Ecto neural progenitor cell (in vitro differentiated cells): ENCODE measurements at places on chromosomes 3 and 15.
A peak's percentile ranks its signal among the peaks of the same experiment; 100 is the strongest.

DNA sequence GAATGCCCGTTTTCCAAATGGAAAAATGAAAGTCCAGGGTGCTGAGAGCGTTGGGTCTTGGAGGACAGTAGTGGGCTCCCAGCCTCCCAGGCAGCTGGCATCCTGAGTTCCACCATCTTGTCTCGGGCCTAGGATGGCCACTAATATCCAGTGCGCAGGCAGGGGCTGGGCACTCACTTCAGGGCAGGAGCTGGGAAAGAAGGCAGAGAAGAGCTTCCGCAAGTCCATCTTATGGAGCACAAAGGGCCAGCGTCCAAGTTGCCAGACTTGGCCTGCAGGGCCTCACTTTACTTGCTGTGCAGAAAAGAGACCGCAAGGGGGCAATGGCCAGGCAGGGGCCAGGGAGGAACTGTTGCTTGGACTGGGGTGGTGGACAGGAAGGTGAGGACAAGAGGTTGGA, 46.1 kb downstream of the IQSEC1 start:
- no peak for DNase-seq

DNA sequence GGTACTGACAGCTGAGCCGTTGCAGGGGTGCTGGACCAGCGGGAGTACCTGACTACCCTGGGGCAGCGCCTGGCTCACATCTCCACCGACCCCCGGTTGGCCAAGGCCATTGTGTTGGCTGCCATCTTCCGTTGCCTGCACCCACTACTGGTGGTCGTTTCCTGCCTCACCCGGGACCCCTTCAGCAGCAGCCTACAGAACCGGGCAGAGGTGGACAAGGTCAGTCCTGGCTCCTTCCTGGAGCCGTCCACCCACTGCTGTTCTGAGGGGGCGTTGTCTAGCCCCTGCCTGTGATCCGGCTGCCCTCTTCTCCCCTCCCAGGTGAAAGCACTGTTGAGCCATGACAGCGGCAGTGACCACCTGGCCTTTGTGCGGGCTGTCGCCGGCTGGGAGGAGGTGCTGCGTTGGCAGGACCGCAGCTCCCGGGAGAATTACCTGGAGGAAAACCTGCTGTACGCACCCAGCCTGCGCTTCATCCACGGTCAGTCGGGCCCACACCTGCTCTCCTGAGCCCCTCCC, 45.7 kb downstream of the DHX30 start:
- DNase-seq: no peak

DNA sequence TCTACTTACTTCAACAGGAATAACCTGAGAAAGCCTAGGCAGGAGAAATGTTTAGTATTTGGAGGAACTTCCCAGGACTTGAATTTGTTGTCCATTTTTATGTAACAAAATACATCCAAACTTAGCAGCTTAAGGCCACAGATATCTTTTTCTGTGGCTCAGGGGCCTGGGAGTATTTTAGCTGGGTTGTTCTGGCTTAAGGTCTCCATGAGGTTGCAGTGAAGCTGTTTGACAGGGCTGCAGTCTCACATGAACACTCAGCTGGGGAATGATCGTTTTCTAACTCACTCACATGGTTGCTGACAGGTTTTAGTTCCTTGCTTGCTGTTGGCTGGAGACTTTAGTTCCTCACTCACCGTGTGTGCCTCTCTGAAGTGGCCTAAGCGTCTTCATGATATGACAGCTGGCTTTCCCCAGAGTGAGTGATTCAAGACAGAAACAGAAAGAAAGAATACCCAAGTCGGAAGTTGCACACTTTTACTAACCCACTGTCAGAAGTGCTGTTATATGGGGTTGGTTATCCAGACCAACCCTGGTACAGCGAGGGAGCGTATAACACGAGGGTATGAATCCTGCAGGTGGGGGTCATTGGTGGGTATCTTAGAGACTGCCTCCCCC, 229.7 kb upstream of the TBL1XR1 start:
- DNase-seq: no peak

DNA sequence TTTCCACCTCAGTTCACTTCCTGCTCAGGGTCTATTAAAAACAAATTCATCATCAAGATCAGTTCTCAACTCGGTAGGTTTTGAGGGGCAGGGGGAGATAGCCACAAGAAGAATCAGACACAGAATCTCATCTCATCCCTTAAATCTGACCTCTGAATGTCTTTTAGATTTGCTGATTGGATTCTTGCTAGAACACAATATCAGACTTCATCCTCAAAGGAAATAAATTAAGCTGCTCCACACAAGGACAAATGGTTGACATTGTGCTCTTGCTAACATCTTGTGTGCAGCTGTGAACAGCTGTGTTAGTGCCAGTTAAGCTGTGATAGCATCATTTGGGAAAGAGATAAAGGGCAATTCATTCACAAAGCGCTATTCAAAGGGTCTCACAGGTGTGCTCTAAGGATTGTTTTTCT, 184.0 kb upstream of the ADAMTS9 start:
- no peak for DNase-seq

DNA sequence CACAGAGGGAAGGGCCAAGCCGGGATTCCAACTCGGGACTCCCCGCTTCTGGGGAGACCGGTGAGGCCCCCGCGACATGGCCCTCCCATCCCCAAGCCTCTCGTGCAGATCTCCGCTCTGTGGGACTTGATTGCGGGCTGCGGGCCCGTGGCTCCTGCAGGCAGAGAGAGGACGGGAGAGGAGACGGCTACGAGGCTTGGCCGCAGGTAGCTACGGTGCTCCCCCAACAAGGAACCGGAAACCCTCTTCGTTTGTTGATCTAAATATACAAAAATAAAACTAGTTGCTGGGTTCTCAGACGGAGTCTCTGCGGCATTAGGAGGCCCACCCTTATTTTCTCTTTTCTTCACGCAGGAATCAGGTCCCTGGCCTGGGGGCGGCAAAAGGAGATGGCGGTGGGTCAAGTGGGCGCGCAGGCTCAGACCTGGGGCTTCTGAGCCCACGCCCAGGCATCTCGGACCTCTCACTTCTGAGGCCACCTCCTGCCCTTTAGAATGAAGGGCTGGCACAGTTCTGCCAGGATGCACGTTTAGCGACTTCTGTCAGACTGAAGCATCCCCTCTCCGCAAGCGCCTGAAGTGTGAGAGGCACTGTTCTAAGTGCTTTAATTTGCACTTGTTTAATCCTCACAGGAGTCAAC, 10.9 kb downstream of the GNB5 start:
- DNase-seq: no peak

DNA sequence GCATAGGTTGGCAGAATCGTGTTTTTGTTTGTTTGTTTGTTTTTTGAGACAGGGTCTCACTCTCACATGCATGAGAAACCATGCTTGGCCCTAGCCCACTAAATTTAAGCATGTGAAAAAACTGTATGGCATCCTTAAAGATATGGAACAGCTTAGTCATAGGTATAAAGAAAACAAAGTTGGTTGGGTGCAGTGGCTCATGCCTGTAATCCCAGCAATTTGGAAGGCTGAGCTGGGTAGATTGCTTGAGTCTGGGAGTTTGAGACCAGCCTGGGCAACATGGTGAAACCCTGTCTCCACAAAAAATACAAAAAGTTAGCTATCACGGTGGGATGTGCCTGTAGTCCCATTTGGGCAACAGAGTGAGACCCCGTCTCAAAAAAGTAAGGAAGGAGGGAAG, 25.2 kb downstream of the EXD1 start:
- no peak for DNase-seq

DNA sequence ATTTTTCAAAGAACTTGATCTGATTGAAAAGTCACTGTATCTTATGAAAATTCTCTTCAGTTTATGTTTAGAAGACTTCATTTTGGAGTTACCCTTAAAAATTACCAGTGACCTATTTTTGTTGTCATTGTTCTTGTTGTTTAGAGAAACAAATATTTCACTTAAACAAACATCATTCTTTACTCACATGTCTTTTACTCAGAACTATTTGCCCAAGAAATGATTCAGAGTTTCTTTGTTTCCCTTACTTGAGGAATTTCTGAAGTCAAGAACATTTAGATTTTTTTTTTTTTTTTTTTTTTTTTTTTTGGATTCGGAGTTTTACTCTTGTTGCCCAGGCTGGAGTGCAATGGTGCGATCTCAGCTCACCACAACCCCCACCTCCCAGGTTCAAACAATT, 259.6 kb upstream of the UBE2E1 start:
- no peak for DNase-seq

- DNase-seq: no peak
Measured at GRCh38 chr15:26864664-26865191, 2.1 kb upstream of the GABRA5 start.

GRCh38 chr3:155664925-155665695, 79.8 kb downstream of the PLCH1 start:
- DNase-seq: no peak

- no peak for DNase-seq
Measured at GRCh38 chr3:16011376-16011775, 163.1 kb upstream of the GALNT15 start.

DNA sequence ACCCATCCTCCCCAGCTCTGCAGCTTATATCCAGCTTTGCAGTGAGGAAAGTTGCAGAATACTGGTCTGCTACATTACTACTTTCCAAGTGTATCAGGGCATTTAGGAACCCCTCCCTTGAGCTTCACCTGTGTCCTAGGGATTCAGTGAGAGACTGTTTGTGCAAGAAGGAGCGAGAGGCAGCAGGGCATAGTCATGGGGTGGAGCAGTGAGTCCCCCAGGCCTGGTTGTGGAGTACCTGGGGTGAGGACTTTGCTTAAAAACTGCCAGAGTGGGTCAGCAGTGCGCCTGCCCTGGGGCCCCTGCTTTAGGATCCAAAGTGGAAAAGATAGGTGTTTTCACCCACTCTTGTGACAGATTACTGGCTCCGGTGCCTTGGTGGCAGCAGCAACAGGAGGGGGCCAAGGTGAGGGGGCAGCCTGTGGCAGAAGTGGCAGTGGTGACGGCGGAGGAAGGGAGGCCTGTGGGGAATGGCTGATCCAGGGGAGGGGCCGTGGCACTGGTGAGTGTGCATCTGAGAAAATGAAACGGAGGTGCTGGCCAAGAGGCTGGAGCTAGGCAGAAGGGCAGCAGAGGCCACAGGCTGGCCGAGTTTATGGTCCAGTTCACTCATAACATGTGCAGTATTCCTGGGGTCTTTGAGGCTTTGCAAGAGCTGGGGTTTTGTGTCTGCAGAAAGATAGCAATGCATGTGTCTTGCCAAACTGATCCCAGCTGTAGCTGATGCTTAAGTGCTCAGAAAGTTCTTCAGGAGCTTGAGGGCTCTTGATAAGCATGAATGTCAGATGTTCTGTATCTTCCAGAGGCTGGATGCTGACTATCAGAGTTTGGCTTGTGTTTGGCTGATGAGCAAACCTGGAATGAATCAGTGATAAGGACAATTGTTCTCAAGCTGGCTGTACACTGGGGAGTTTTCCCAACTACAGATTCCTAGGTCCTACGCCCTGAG, 43.4 kb downstream of the GOLGA6A start:
- DNase-seq: no peak

GRCh38 chr15:90807786-90808086, 60.7 kb upstream of the FURIN start:
- no peak for DNase-seq

GRCh38 chr15:88894819-88895767, at the start of gene HAPLN3:
Gene HAPLN3, minus strand, starts transcription at chr15:88895544. Its CDS starts 8,246 bp downstream, at chr15:88887298.
- DNase-seq: peak; percentile 64

DNA sequence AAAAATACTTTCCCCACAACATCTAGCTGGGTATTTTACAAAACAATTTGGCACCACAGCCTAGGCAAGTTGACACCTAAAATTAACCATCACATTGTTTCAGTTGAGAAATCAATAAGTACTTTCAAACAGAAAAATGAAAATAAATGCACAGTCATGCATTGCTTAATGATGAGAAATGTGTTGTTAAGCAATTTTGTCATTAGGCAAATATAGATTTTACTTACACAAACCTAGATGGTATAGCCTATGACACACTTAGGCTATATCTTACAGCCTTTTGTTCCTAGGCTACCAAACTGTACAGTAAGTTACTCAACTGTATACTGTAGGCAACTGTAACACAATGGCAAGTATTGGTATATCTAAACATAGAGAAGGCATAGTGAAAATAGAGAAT, 608.6 kb upstream of the BCHE start:
- no peak for DNase-seq

DNA sequence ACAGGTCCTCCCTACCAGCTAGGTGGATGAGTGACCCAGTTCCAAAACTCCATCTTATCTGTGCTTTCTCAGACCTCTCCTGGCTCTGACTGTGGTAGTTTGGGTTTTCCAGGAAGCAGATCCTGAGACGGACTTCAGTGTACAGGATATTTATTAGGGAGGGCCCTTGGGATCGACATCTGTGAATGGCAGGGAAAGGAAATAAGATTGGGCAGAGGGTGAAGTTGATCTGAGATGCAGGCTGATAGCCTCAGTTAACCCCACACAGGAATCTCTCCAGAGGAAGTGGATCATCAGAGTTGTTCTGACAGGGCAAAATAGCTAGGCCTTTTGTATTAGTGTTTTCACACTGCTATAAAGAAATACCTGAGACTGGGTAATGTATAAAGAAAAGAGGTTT, 16.7 kb upstream of the MAPK6 start:
- DNase-seq: no peak

DNA sequence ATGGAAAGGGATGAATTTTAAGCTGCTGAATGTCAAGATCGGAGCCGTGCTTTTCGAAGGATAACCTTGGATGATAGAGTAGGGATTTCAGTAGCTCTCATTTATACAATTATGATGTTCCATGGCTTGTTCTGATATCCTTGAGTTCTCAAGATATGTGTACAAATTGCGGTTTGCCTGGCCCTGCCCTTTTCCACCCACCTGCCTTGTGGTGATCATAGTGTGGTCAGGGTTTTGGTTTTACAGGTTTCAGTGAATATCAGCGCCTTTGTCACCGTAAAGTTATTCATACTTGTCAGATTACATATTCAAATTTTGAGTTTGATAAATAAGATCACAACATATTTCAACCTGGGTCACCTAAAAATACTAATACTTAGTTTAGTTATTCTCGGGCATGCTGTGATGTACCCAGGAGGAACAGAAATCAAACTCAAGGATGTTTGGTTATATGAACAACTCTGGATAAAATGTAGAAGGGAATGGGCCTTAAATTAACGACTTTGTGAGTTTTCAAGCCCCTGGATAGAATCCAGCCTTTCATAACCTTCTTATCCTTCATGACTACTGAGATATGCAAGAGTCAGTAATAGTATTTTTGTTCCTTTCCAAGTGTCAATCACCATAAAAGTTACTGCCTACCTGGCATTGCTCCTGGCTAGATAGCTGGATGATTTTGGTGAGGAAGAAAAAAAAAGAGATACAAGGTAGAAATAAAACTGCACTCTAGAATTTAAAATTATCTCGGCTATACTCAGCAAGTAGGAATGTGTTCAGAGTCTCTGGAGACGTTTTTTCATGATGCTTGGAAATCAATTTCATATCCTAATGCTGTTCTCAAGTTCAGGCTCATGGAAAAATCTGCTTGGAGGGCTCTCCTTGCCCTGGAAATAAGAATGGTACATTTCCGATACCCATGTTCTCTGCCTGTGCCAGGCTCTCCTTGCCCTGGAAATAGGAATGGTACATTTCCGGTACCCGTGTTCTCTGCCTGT, 209.2 kb upstream of the TPRG1 start:
- no peak for DNase-seq
